Lower lobe of right lung (tissue), 2 donors: ENCODE measurements at places on chromosomes 12 and 14. TPM values are rescaled to one million over a fixed set of nuclear protein-coding genes. Genes with fewer than 3 reads are reported as not detected.

KRT6C gene
- total RNA-seq = not detected

- DNase-seq = peak; percentile 59
Observed at GRCh38 chr14:53953828-53954550, 2.6 kb downstream of the BMP4 start.

DNA sequence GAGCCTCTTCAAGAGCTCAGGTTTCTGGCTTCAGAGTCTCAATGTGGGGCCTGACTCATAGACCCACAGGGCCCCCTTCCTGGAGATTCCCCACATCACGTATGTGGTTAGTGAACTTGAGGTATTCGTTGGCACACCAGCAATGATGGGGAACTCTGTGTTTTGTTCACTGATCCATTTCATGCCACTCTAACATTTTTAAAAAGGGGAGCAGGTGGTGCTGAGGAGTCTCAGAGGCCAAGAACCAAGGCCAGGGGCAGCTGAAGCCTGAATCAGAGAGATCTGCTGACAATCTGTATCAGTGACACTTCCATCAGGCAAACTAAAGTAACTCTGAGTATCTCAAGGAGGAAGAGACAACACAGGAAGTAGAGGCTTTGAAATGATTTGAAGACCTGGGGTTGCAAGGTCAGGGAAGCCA, 323.4 kb downstream of the VRK1 start:
- no peak for DNase-seq

IL23A gene
- 0.56 TPM for total RNA-seq

GRCh38 chr12:125330645-125331341, 265.6 kb downstream of the AACS start:
- DNase-seq = peak; percentile 58
